ENCODE measurements at places on chromosomes 16 and 17.

GRCh38 chr16:85566561-85567100 is 46.5 kb upstream of the GSE1 start:
- peak; percentile 88 for DNase-seq

- DNase-seq = peak; percentile 75
Observed at GRCh38 chr17:70622368-70623260, 453.3 kb downstream of the KCNJ2 start.

GRCh38 chr16:87658564-87659225 is 56.4 kb downstream of the JPH3 start:
- DNase-seq = peak; percentile 42

GRCh38 chr16:14004729-14005315 is 66.3 kb upstream of the MRTFB start:
- no peak for DNase-seq

GRCh38 chr17:73652886-73653480 is 8.7 kb upstream of the SDK2 start:
- no peak for DNase-seq

DNA sequence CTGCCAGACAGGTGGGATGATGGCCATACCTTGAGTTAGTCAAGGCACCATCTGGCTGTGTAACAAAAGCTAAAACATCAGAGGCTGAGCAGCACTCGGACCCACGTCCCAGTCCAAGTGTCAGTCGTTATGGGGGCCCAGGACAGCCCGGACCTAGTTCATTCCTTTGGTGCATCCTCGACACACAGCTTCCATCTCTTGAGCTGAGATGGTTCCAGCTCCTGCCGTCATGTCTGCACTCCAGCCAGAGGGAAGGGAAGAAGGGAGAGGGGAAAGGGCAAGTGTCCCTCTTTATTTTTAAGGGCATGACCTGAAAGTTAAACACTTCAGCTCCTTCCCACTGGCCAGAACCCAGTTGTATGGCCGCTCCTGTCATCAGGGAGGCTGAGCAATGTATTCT is 218.0 kb downstream of the SEC14L1 start:
- no peak for DNase-seq

- no peak for DNase-seq
Observed at GRCh38 chr16:69260506-69260905, 50.6 kb upstream of the VPS4A start.

- DNase-seq = no peak
Observed at GRCh38 chr16:62615526-62615925, 579.3 kb upstream of the CDH8 start.

- no peak for DNase-seq
Observed at GRCh38 chr17:76063875-76064546, 8.3 kb downstream of the SRP68 start.

DNA sequence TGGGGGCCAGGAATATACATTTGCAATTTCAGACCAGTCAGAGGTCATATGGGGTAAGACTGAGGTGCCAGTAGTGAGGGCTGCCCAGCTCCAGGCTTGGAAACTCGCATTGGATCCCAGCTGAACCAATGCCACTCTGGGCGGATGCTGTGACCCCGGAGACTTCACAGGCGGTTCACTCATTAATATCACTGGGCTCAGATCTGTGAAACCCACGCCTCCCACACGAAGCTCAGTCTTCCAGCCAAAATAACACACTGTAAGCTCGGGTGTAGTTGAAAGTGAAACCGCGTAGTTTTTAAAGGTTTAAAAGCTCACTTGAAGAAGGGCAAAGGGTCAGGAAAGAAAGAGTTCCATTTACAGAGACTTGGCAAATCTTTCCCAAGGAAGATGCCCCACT is 254.8 kb downstream of the FOXL1 start:
- DNase-seq = no peak

DNA sequence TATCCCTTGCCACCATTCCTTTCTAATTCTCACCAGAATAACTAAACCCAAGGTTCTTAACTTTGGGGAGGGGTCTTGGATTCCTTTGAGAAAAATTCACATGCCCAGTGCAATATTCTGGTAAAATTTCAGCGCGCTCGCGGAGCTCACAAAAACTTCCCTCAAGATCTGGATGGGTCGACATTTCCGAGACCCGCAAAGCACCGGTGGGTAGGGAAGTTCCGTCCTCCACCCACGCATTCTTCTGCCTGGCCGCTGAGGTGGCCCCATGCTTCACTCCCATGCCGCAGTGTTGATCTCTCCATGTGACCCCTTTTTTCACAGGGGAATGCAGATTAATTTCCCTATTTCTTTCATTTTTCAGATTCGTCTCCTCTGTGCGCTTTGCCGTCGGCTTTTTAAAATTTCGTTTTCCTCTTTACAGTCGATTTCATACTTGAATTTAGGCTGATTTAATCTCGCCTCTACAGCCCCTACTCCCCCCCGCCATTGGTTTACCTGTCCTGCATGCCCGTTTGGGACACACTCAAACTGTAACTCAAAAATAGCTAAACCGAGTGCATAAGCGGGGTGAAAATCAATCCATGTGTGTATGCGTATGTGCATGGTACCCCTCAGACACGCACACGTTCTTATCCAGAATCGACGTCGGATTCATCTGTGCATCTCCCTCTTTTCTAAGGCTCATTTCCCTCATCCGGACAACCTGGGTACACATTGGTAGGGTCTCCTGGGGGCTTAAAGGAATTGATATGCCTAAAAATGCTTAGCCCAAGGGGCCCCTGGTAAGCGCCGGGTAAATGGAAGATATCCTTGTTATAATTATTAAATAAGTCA is 1.4 kb upstream of the SP6 start:
- peak; percentile 76 for DNase-seq

GRCh38 chr17:4497101-4497824 is 1.4 kb upstream of the SPNS2 start:
- no peak for DNase-seq

DNA sequence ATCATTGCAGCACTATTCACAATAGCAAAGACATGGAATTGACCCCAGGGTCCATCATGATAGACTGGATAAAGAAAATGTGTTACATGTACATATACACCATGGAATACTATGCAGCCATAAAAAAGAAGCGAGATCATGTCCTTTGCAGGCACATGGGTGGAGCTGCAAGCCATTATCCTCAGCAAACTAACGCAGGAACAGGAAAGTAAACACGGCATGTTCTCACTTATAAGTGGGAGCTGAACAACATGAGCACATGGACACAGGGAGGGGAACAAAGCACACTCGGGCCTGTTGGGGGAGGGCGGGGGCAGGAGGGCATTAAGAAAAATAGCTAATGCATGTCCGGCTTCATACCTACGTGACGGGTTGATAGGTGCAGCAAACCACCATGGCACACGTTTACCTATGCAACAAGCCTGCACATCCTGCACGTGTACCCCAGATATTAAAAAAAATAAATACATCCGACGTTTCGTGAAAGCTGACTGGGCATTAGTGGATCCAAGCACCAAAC is 28.9 kb downstream of the ZNF778 start:
- DNase-seq = no peak

- DNase-seq = no peak
Observed at GRCh38 chr17:74080656-74081582, 122.6 kb upstream of the RPL38 start.

DNA sequence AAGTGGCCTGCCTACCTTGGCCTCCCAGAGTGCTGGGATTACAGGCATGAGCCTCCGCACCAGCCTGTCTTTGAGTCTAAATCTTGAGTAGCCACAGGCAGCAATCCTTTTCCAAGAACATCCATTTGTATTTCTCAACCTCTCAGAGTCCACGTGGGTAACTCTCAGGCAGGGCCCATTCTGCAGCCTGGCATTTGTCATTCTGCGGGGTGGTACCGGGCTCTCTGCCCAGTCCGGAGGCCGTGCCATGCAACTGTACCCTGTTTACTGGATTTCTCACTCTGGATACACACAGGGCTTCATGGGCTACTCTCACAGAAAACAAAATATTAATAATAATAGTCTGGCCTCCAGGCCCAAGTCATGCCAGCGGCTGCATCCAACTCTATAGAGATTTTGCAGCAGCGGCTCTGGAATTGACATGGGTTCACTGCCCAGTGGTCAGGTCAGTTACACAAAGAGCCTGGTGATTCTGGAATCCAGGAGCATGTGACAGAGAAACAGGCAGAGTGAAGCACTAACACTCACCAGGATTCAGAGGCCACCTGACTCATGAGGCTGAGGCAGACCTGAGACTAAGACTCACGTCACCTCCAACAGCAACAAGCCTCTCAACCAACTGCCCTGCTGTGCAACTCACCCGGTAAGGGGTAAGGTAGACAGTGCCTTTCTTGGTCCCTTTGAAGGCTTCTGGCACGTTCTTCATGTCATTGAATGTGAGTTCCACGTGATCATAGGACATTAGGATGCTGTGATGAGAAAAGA is 4.0 kb downstream of the WBP2 start:
- no peak for DNase-seq

- DNase-seq = no peak
Observed at GRCh38 chr16:74462361-74462760, 41.1 kb upstream of the CLEC18B start.

- no peak for DNase-seq
Observed at GRCh38 chr16:10558746-10559641, 21.4 kb downstream of the EMP2 start.

GRCh38 chr17:17398943-17399926 is 77.6 kb upstream of the MED9 start:
- no peak for DNase-seq

DNA sequence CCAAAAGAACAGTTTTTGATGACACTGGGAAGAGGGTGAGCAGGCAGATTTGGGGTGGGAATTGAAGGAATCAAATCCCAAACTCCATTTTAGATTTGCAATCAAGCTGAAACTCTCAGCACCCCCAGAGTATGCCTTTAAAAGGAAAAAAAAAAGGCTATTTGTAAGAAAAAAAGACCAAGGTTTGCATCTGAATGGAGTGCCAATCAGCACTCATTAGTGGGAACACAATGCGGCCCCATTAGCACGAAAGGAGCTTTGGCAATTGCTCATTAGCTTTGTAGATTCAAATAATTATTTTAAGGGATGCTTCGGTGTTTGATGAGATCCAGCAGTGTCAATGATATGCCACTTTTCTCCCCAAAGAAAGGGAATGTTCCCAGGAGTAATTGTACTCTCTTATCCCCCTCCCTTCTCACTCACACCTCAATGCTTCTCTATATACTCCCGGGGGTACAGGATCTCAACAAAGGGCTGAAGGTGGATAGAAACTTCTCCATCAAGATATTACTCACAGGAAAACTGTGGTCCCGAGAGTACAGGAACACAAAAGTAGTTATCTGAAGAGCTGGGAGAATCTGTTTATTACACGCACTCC is 32.2 kb downstream of the CHP2 start:
- no peak for DNase-seq

GRCh38 chr17:14641117-14641516 is 340.2 kb downstream of the HS3ST3B1 start:
- DNase-seq = no peak

DNA sequence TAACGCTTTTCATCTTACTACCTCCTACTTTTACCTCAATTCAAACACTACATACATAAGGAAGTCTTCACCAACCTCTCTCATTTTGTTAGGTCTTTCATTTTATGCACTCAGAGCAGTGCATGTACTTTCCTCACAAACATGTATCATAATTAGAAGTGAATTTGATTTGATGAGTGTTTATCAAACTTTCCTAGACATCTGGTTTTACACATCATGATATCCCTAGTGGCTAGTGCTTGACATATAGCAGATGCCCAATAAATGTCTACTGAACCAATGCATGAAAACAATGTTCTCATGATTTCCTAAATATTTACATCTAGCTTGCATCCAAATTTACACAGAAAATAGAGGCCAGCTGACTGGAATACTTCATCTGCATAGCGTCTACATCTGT is 323.4 kb upstream of the KIF2B start:
- no peak for DNase-seq

DNA sequence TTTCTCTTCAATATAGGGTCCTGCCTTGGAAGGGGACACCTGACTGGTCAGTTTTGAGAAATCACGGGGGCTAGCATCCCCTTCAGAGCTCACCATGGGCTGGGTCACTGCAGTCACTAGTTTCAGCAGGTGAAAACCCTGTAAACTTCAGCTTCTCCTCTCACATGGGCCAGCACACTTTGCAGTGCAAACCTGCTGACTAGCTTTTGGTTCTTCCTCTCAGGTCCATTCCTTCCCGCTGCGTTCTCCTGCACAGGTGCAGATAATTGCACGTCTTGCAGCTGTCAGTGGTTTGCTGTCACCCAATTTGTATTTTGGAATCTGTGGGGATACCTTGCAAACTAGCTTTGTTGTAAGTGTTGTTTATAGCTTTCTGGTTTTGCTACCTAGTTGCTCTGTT is 95.1 kb downstream of the LYRM1 start:
- DNase-seq = no peak

GRCh38 chr16:87582216-87582965 is 19.9 kb upstream of the JPH3 start:
- DNase-seq = peak; percentile 32

DNA sequence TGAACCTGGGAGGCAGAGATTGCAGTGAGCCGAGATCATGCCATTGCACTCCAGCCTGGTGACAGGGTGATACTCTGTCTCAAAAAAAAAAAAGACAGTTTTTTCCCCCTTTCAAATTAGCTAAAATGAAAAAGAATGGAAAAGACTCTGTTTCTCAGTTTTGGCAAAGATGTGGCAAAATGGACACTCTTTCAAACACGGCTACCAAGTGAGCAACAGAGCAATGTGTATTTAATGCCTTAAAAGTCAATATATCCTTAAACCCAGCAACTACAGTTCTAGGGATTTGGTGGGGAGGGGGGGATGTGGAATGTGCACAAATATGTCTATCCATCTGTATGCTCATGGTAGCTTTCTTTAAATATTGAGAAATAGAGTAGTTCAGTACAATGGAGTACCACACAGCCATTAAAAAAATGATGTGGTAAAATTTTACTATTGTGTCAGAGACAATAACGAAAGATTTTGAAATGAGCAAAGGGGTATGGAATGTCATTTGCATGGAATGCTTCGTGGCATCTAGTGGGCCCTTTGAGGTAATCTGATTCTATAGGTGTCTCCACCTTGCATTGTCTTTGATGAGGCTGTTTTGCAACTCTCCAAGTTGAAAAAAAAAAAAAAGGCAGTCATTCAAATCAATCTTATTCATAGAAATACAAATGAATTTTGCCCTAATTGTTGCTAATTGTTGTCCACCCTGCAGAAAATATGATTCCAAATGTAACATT is 108.1 kb downstream of the AXIN2 start:
- DNase-seq = no peak

- DNase-seq = no peak
Observed at GRCh38 chr17:31598399-31598782, 206.9 kb downstream of the RAB11FIP4 start.

DNA sequence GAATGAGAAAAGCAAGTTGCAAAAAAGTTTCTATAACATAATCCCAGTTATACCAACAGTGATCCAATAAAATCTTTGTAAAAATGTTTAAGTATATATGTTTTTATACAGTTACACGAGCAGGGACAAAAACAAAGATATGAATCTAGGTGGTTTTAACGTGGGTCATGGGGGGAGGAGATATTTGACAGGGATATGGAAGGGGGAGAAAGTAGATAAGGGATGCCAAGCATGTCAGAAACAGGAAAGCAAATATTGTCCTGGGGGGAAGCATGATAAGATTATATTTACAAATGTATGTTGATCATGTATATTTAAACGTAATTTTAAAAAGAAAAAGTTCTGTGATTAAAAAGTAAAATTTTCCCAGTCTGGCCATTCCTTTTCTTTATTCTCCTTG is 43.1 kb downstream of the TNRC6C start:
- DNase-seq = no peak

GRCh38 chr17:73933871-73934270 is 269.6 kb upstream of the RPL38 start:
- DNase-seq = no peak

Measured in eye (tissue), 1 donor.